ENCODE measurements at places on chromosomes 4 and X. TPM values are rescaled to one million over a fixed set of nuclear protein-coding genes. Genes with fewer than 3 reads are reported as not detected.

The ARHGAP6 gene
- total RNA-seq, result not detected

The SUPT20HL2 gene
- 0.24 TPM for total RNA-seq

The PPARGC1A gene
- 0.24 TPM for total RNA-seq

The PARM1 gene
- under 0.01 TPM for total RNA-seq

The SHROOM4 gene
- 0.29 TPM for total RNA-seq

The NUDT10 gene
- total RNA-seq, result 0.96 TPM

The MAGEA1 gene
- 0.36 TPM for total RNA-seq

The BEX4 gene
- 2.6 TPM for total RNA-seq
